B cell (primary cell): ENCODE measurements at places on chromosomes 11 and 22. TPM values are rescaled to one million over a fixed set of nuclear protein-coding genes. Genes with fewer than 3 reads are reported as not detected.

GRCh38 chr11:133723056-133723455, 122.3 kb downstream of the SPATA19 start:
- DNase-seq, result no peak

DNA sequence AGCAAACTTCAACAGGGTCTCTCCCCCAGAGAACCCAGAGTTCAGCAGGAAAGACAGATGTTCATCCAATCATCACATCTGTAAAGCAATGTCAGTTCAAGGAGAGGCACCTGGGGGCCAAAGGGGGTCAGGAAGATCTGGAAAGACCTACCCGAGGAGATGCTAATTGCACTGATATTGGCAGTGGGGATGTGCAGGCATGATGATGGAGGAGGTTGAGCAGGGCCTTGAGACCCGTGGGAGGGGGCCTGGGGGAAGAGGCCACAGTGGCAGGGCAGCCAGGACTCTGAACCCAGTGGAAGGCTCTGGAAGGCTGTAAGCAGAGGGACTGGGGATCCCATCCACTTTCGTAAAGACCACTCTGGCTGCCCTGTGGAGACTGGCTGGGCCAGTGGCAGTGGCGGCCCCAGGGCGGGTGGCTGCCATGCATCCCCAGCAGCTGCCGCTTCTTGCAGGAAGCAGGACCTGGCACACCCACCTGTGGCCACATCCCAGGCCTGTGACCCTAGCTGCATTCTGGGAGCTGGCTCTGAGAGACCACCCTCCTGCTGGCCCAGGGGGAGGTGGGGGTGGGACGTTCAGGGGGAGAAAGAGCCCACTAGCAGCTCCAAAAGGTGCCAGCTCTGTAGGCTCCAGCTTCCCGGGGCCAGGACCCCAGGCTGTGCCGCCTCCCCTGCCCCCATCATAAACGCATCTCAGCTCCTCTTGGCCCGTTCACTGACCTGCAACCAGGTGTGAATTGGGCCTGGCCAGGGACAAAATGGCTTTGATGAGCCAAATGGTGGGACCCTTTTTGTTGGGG, 59.9 kb upstream of the FGF3 start:
- no peak for DNase-seq

GRCh38 chr22:39087098-39087497, 9.9 kb upstream of the APOBEC3H start:
- DNase-seq, result no peak

DNA sequence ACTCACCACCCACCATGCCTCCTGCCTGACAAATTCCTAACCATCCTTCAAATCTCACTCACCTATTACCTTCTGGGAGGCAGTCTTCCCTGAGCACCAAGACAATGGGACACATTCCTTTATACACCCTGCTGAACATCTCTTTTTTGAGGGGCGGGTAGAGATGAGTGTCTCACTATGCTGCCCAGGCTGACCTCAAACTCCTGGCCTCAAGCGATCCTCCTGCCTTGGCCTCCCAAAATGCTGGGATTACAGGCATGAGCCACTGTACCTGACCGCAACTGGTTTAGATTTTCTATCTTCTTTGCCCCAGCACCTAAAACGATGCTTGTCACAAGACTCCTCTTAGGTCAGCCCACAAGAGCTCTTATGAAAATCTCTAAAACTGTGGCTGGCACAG, 7.1 kb downstream of the TIMM10 start:
- DNase-seq, result no peak

The ZNF280B gene
- total RNA-seq, result 2.9 and 3.5 TPM in 2 replicates

DNA sequence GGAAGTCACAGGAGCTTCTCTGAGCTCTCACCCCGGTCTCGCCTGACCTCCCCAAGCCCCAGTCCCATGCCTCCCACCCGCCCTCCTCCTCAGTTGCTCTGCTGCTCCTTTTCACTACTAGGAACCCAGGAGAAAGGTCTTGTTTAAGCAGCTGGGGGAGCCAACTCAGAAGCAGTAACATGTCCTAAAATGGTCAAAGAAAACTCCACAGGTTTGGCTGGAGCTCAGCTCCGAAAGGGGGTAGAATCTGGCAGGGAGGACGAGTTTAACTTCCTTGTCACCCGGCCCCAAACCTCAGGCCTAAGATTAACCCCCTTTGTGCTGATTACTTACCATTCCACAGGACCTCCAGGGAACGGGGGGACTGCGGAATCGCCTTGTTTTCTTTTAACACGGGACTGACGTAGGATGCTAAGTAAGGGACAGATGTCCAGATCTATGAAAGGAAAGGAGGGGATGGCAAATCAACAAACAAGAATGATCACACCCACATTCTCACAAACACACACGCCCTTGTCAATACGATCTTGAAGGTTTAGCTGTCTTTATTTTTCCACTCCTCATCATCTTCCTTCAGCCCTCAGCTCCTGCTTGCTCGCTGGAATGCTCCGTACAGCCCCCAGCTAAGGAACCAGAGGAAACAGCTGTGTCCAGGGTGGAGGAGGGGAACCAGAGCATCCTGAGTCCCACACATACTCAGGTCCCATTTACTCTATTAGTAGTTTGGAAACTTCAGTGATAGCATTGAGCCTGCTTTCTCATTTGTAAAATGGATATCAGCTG, 13.5 kb downstream of the PCSK7 start:
- DNase-seq, result no peak

- DNase-seq, result no peak
Observed at GRCh38 chr11:64752175-64752970, 7.4 kb downstream of the PYGM start.

DNA sequence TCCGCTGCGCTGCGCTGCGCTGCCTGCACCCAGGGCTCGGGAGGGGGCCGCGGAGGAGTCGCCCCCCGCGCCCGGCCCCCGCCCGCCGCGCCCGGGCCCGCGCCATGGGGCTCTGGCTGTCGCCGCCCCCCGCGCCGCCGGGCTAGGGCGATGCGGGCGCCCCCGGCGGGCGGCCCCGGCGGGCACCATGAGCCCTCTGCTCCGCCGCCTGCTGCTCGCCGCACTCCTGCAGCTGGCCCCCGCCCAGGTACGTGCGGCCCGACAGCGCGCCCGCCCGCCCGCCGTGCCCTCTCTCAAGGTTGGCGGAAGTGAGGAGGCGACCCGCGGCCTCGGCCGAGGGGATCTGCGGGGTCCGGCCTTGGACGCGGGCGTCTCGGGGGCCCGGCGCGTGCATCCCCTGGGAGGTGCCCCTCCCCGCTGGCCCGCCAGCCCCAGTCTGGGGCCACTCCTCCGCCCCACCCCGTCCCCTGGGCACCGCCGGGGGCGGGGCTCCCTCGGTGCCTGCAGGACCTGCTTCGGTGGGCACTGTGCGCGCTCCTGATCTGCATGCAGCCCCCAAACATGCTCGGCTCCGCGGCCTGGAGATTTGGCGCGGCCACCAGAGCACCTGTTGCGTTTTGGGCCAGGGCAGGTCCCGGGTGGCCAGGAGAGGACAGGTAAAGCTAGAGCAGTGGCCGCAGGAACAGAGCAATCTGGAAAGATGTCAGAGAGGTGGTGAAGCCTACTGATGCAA, 429 bp downstream of the VEGFB start:
- DNase-seq, result peak; percentile 82

DNA sequence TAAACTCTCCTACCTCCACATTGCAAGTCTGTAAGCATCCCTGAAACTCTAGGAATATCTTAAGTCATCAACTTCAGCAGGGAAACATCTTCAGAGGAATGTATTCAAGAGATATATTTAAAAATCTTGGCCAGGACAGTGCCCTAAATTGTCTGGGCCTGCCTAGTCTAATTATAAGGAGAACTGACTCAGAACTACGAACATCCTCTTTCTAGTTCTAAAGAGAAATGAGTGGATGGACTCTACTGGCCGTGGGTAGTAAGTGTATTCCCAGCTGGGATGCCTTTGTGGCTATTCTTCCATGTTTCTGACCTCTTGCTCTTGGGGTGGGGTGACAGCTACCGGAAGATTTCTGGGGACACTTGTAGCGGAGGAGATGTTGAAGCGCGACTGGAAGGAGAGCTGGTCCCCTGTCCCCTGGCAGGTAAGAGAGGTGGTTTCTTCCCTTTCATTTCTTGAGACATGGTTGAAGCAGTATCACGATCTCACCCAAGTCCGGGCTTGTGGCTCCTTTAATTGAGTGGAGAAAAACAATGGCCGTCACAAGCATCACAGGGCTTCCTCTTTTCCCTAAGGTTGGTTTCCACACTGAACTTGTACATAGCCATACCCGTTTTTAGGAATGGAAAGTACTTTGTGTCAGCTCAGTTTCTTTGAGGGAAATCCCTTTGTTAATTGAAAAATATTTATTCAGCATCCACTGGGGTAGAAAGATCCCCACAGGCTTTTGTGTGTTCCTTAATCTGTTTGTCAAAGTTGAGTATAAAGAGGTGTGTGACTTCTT, 97.7 kb upstream of the SORL1-AS1 start:
- no peak for DNase-seq

GRCh38 chr11:120835601-120836228, 188.2 kb upstream of the TBCEL start:
- no peak for DNase-seq

DNA sequence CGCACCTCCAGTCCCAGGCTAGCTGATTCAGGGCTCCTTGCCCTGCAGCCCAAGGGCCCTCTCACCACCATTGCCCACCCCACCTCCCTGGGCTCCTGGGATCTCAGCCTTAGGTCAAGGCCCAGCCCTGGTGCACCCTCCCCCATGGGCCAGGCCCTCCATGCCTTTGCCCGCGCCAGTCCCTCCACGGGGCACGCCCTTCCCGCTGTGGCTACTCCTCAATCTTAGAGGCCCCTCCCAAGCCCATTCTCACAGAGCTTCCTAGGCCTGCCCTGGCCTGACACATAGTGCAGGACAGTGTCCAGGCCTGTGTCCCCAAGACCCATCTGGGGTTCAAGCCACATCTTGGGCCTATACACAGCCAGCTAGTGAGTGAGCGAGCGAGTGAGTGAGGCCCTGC, 6.9 kb downstream of the GP1BB start:
- no peak for DNase-seq

The CD3D gene
- total RNA-seq, result 0.79 and 1.4 TPM in 2 replicates

- DNase-seq, result no peak
Observed at GRCh38 chr11:113907681-113908080, 3.1 kb downstream of the HTR3B start.

- DNase-seq, result no peak
Observed at GRCh38 chr11:9736365-9736764, 72.5 kb downstream of the SWAP70 start.

DNA sequence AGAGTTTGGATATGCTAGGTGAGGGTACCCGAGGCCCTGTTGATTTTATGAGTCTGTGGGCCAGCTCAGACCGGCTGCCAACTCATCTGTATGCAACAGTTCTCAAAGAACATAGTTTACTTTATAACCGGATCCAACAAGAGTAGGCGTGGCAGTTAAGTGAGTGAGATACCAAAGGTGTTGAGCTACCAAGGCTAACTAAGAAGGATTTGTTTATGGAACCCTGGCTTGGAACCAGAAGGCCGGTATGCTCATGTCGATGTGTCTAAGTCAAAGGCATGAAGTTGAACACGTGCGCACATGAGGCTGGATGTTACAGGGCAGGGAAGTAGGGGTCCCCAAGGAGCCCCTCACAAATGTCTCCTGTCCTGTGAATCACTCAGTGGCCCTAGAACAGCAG, at the start of gene KCNJ1:
Gene KCNJ1 (minus strand): TSS at position 20 of the 400 bp plus-strand sequence. CDS start 27,053 bp downstream, outside the sequence.
- DNase-seq, result no peak

GRCh38 chr22:37175414-37176281, 12.4 kb downstream of the C1QTNF6 start:
- no peak for DNase-seq

DNA sequence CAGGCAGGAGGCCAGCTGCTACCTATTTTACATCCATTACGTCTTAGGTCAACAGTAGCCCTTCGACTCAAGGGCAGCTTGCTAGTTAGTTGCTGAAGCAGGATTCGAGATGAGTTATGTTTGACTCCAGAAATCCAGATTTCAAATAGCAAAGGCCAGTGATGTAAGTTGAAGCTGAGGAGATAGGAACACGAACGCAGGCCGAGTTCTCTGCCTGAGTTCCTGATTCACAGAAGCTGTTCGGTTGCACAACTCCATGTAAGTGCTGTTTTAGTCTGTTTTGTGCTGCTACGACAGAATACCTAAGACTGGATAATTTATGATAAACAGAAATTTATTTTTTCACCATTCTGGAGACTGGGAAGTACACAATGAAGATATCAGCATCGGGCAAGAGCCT, 111.2 kb downstream of the SLC1A2 start:
- DNase-seq, result no peak

DNA sequence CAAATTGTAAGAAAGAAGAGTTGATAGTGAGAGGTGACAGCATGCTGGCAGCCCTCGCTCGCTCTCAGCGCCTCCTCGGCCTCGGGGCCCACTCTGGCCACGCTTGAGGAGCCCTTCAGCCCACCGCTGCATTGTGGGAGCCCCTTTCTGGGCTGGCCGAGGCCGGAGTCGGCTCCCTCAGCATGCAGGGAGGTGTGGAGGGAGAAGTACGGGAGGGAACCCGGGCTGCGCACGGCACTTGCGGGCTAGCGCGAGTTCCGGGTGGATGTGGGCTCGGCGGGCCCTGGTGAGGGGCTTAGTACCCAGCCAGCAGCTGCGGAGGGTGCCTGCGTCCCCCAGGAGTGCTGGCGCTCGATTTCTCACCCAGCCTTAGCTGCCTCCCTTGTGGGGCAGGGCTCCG, 539.7 kb upstream of the CCDC179 start:
- no peak for DNase-seq

DNA sequence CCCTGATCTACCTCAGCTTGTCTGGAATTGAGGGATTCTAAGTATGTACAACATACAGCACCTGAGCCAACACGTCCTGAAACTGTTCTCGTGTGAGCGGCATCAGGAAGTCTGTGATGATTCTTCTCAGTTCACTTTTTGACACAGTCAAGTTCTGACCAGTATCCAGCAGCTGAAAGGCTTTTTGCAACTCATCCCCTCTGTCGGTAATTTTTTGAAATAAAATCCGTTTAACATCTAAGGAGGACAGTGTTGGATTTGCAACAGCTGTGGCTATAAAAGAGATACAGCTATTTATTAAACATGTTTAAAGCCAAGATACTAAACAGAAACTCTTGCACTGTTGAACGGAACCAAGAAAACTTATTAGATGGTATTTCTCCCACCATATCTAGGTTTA, 39.3 kb downstream of the EFCAB6 start:
- DNase-seq, result no peak

The C22orf42 gene
- total RNA-seq, result not detected in 2 replicates

The LRRC56 gene
- total RNA-seq, result 15.8 and 16.6 TPM in 2 replicates

The OTOG gene
- total RNA-seq, result not detected in 2 replicates

GRCh38 chr11:62962391-62962790, 22.4 kb downstream of the SLC22A6 start:
- DNase-seq, result no peak

DNA sequence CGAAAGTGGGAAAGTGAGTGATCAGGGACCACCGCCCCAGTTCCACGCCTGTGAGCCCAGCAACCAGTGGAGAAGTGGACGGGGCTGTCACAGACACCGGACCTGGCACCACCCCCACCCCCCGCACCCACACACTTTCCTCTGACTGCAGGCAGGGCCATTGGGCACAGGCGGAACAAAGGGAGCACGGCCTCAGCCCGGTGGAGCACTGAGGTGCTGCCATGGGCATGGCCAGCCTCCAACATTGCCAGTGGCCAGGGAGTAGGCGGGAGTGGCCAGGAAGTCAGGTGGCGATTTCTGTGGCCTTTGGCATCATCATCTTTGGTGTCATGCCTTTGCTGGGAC, 78.5 kb downstream of the BCR start:
- no peak for DNase-seq

- DNase-seq, result no peak
Observed at GRCh38 chr22:17945156-17945887, 79.0 kb downstream of the MICAL3 start.

The MMP12 gene
- total RNA-seq, result not detected in 2 replicates

- no peak for DNase-seq
Observed at GRCh38 chr11:88651556-88651955, 314.0 kb upstream of the CTSC start.

GRCh38 chr22:27989758-27990450, 70.8 kb upstream of the PITPNB start:
- no peak for DNase-seq

The BTBD18 gene
- total RNA-seq, result not detected in 2 replicates

GRCh38 chr11:7272373-7272772, 20.7 kb downstream of the SYT9 start:
- DNase-seq, result no peak

The CCDC87 gene
- total RNA-seq, result 0.17 and 0.39 TPM in 2 replicates
